NCI-H1092 (cell line): ENCODE measurements at places on chromosomes 3 and 15.

- no peak for DNase-seq
Observed at GRCh38 chr3:168116279-168116678, 20.6 kb upstream of the GOLIM4 start.

GRCh38 chr3:23481616-23482278 is 278.6 kb downstream of the UBE2E2 start:
- no peak for DNase-seq

- no peak for DNase-seq
Observed at GRCh38 chr3:9253327-9253726, 3.9 kb upstream of the SRGAP3 start.

GRCh38 chr3:16604433-16604832 is 790 bp downstream of the DAZL start:
- no peak for DNase-seq

DNA sequence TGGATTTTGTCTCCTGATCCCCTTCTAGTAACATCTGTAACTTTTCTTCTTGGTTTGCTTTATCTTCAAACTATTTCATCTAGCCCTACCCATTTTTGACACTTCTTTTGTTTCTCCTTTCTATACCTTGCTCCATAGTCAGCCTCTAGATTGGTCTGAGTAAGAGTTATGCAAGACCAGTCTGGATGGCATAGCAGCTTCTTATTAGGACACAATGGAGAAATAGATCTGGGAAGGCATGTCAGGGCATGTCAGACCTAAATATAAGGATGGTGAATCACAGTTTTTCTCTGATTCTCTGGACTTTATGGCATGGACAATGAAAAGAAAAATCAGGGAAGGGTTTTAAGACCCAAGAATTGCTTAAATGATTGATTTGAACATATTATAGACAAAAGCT is 452.5 kb downstream of the RAP2B start:
- DNase-seq: no peak

DNA sequence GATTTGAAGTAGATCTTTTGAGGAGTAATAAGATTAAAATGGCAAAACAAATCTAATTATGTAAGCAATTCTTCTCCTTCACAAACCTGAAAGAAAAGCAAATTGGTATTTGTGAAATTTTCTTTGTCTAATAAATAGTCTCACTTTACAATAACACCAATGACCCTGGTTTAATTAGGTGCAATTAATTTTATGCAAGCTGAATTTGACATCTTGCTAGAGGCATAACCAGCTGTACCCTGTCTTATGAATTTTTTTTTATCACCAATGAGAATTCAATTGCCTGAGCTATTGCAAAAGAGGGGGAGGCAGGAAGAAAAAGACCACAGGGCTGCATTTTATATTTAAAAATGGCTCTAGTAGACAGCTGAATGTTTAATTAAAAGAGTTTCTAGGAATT is 113.5 kb upstream of the IL12A start:
- DNase-seq: no peak

DNA sequence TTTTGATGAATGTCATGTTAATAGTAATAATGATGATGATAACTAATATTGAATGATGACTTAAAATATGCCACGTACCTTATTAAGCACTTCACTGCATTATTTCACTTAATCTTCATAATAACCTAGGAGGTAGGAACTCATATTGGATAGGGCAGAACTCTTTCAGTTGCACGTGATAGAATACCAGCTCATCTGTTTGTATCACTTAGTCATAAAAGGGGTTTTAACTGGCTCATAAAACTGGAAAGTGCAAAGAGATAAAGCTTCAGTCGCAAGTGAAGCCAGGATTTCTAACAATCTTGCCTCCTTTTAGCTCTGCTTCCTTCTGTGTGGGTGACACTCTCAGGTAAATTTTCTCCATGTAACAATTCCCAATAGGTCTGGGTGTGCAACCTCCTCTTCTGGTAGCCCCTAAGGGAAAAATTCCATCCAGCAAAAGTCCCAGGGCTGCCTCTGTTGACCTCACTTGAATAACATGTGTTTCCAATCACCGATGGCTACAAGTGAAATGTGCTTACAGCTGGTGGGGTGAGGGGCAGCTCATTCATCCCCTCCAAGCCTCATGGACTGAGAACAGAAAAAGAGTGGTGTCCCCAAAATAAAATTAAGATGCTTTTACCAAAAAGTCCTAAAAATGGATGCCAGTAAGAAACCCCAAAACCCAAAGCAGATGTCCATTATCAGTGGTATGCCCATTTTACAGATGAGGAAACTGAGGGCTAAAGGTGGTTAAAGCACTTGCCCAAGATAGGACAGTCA is 9.3 kb downstream of the GXYLT2 start:
- no peak for DNase-seq

DNA sequence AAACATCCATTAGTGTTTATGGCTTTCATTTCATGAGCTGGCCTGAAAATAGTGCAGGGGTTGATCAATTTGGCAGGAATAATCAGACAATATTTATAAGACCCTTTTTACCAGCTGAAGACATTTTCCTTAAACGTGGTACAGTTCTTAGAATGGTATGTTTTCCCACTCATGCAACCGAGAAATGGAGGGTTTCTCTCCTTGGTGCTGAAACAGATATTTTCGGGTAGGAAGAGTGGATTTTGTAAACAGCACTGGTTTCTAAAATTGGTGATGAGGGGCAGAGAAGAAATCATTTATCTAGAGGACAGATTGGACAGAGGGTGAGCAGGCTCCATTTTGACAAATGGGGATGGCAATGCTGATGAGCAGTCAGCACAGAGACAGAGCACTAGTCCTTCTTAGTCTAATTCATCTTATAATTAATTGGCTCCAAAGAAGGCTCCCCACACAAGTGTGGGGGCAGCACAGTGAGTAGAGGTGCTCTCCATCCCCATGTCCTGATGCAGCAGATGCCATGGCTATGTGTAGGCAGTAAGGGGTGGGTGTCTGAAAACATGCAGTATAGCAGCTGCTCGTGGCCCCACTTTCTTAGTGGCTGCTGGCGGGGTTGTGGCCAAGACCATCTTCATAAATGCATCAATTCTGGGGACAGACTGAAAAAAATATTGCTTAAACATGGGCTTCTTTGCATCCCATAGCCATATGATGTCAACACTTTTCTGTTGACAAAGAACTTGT is 18.1 kb upstream of the SLC7A14 start:
- no peak for DNase-seq

GRCh38 chr3:105458518-105459215 is 92.0 kb downstream of the ALCAM start:
- DNase-seq: no peak

GRCh38 chr15:28994831-28995596 is 109.2 kb downstream of the APBA2 start:
- no peak for DNase-seq

DNA sequence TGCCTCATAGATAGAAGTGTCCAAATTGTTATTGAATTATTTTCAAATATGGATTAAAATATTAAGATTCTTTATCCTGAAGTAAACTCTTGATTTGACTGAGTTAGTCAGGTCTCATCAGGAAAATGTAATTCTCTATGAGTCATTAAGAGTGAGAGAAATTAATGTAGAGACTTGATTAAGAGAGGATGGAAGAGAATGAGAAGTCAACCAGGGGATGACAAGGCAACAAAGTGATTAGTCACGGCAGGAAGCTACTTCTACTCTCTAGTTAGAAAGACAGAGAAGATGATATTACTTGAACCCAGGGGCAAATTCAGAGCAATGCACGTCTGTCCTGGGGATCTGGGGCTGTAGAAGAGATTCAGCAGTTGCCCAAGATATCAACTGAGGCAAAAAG is 202.5 kb downstream of the LSAMP start:
- DNase-seq: no peak
